ENCODE measurements at places on chromosomes 16 and 17.

DNA sequence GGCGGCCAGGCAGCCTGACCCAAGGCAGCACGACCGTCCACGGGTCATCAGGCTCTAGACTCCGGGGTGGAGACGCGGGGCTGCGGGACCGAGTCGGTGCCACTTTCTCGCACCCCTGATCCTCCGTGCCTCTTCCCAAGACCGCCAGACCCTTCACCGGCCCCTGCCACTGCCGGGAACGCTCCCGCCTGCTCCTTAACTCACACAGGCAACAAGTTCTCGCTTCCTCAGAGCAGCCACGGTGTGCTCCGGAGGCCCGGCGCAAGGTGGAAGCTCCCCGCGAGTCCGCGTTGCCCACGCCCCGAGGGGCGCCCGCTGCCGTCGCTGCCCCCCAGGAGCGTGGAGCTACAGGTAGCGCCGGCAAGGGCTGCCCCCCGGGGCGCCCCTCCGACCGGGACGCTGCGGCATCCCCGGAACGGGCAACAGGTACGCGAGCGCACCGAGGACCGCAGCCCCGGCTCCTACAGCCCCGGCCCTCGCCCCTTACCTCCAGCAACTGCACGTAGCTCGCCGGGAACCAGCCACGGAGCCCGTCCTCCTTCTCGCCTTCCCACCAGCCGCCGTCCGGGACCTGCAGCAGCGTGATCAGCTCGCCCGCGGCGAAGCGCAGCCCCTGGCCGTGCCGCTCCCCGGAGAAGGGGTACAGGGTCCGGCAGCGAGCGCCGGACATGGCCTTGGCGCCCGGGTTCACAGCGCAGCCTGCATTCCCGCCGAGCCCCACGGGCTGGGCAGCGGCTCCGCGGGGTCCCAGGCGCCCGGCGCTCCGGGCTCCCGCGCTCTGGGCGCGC is 491 bp downstream of the GAS7 start:
- no peak for DNase-seq

GRCh38 chr16:55370762-55371482 is 46.9 kb downstream of the IRX6 start:
- DNase-seq: peak; percentile 6

DNA sequence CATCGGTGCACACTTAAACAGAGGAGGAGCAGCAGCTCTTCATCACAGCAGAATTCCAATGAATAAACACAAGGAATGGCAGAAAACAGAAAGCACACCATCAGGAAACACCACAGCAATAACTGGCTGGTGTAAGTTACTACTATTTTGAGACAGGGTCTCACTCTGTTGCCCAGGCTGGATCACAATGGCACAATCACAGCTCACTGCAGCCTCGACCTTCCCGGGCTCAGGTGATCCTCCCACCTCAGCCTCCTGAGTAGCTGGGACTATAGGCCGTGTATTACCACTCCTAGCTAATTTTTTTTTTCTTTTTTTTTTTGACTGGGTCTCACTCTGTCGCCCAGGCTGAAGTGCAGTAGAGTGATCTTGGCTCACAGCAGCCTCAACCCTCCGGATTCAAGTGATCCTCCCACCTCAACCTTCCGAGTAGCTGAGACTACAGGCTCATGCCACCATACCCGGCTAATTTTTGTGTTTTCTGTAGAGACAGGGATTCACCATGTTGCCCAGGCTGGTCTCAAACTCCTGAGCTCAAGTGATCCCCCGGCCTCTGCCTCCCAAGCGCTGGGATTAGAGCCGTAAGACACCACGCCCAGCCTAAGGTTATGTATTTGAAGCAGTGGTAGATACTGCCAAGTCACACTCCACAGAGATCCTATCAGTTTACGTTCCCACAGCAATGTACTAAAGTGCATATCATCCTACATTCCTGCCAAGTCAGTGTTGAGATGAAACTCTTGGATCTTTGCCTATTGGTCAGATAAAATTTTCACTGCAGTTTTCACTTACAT is 20.7 kb downstream of the TRAP1 start:
- DNase-seq: no peak

GRCh38 chr17:69065113-69065512 is 4.4 kb upstream of the ABCA9 start:
- no peak for DNase-seq

DNA sequence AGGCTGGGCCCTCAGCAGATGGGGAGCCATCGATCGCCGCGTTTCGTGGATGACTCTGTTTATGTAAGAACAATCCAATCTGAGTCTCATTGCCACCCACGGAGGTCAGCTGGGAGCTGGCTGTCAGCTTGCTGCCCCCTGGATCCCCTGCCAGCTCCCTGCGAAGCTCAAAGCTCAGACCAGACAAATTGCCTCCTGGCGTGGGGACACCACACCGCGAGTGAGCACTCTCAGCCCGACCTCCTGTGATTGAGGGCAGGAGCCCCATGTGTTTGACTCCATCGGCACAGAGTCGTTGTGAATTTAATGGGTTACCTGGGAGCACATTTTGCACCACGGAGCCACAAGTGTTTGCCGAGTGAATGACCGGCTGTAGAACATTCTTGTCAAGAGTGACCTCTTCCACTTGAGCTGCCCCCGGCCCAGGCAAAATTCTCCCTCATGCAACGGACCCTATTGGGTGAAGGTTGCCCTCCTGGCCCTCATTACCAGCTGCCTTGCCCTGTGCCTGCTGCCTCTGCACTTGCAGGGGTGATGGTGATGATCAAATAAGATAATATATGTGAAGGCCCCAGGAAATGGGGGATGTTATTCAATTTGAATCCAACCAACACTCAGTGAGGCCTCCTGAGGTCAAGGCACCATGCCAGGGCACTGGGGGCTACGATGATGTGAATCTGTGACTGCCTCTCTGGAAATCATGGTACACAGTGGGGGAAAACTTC is 7.6 kb upstream of the GFAP start:
- DNase-seq: no peak

DNA sequence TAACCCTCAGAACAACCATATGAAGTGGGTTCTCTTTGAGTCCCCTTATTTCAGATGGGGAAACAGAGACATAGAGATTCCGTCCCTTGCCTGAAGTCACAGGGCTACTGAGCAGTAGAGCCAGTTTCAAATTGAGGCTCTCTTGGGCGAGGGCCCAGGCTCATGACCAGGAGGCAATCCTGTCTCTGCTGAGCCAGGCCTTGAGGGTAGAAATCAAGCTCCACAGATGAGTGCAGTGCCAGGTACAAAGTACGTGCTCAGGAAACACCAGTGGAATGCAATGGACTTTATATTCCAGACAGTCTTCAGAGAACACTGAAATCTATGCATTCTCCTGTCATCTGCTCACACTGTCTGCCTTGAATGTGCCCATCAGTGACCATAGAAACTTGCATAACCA is 291.7 kb upstream of the MAF start:
- no peak for DNase-seq

- no peak for DNase-seq
Measured at GRCh38 chr16:787321-787966, 737 bp downstream of the RPUSD1 start.

- DNase-seq: no peak
Measured at GRCh38 chr17:72183194-72183685, 62.4 kb downstream of the SOX9 start.

DNA sequence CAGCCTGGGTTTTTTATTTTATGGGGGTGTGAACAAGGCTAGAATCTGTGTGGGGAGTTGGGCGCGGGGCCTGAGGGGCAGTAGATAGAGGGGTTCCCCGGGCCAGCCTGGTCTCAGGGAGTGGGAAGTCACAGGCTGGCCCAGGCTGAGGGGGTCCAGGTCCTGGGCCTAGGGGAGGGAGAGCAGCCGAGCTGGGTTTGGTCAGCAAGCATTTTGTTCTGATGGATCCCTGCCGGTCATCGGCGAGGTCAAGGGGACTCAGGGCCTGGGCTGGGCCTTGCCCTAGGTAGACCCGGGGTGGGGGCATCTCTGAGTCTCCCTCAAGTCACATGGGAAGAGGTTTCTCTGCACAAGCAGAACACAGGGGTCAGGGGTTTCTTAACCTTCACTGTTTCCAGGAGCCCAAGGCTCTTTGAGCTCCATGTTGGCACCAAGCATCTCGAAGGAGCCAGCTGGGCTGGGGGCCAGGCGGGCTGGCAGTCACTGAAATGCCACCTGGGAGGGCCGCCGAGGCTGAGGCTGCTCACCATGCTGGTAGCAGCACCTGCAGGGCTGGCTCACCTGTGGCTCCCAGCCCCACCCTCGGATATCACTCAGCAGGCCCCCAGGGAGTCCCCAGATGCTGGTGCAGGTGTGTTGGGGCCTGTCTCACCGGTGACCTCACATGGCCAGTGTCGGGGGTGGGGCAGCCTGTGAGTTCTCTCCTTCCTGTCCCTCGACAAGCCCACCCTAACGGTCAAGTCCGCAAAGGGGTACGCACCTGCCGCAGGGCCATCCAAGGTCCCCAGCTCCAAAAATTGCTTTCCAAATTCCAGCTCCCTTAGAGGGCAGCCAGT is 41.0 kb downstream of the SLC7A5 start:
- DNase-seq: no peak

DNA sequence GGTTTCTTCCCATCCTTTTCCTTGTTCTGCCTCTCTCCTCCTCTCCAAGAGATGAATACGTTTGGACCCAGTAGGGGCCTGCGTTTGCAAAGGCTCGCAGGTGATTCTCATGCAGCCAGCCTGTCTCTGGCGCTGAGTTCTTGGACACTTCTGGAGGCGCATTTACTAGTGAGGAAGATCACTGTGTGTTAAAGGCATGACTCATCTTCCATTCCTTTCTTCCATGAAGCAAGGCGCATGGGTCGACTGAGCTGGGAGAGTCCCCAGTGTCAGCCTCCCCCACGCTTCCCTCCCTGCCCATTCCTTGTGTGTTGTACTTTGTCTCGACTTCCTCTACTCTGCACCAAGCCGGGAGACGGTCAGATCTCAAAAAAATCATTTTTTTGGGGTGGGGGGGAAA is 159.9 kb upstream of the EEF2KMT start:
- DNase-seq: no peak

DNA sequence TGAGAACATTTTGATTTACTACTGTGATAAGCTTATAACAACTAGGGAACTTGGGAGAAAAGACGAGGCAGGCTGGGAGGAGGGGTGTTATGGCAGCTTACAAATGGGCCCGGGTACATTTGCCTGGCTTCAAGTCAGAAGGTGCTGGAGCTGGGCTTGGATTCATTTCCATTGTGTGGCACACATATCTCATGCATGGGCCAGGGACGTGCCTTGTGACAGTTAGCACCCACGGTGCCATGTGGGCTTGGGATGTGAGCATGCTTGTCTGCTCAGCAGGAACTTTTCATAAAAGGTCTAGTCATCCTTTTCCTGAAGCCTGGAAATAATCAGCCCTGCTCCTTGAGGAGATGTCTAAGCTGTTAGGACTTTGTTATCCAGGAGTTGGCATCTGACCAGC is 572.2 kb downstream of the CDH13 start:
- DNase-seq: no peak

DNA sequence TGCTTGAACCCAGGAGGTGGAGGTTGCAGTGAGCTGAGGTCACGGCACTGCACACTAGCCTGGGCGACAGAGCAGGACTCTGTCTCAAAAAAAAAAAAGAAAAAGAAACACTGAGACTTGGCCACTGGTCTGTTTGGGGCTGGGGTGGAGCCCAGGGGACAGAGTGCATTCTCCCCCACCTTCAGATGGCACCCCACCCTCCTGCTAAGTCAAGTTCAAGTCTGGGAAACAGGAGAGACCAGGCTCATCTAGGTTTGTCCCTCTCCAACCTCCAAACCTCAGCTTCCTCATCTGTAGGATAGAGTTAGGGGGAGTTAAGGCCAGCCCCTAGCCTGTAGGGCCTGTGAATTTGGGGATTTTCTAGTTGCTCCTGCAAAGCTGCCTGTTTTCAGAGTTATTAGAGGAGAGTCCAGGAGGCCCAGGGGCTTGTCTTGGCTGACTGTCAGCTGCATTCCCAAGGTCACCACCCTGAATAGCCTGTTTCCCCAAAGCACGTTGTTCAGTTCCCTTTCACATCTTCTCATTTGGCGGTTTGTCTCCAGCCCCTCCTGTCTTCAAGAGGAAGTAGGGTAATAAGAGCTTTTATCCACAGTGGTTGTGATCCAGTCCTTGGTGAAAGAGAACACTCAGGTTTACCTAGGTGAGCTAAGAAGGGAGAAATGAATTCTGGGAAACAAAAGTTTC is 2.2 kb downstream of the MT3 start:
- DNase-seq: no peak

DNA sequence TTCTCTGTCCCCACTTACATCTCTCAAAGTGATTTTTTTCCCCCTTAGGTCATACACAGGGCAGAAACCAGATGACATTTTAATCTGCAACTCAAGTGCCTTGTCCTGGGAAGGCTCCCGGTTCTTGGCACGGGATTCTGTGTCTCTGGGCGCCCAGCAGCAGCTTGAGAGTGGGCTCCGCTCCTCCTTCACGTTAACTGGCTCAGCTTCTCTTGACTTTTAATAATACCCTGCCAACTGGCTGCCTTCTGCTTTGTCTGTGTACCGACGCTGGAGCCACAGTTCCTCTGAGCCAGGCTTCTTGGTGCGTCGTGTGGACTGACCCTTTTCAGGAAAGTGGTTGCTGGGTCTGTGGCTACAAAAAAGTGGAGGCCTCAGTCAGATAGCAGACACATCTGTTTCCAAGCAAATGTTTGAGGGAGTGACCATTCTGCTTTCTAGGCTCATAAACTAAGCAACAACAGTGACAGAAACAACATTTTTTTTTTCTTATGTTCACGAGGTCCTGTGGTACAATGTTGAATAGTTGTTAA is 64.9 kb downstream of the IRF8 start:
- DNase-seq: no peak
